ENCODE measurements at places on chromosomes 16 and 17. TPM values are rescaled to one million over a fixed set of nuclear protein-coding genes. Genes with fewer than 3 reads are reported as not detected.

DNA sequence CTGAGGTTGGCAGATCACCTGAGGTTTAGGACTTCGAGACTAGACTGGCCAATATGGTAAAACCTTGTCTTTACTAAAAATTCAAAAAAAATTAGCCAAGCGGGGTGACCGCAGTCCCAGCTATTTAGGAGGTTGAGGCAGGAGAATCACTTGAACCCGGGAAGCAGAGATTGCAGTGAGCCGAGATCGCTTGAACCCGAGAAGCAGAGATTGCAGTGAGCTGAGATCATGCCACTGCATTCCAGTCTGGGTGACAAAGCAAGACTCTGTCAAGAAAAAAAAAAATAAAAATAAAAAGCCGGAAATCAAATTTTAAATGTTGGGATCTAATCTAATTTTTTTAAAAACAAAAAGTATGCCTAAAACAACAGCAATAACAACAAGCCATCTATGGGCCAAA is 56.3 kb downstream of the ABCC1 start:
- DNase-seq = no peak
- H3K4me1 ChIP-seq = peaks cover 24% of the 10 kb centered on the region
- H3K27ac ChIP-seq = peak overlapping the region; percentile 48
- no peak overlapping the region for H3K4me3 ChIP-seq
- H3K36me3 ChIP-seq = peaks cover 10% of the 10 kb centered on the region

Gene RSPRY1
- 76.8 TPM for total RNA-seq

Gene CD19
- total RNA-seq = not detected

DNA sequence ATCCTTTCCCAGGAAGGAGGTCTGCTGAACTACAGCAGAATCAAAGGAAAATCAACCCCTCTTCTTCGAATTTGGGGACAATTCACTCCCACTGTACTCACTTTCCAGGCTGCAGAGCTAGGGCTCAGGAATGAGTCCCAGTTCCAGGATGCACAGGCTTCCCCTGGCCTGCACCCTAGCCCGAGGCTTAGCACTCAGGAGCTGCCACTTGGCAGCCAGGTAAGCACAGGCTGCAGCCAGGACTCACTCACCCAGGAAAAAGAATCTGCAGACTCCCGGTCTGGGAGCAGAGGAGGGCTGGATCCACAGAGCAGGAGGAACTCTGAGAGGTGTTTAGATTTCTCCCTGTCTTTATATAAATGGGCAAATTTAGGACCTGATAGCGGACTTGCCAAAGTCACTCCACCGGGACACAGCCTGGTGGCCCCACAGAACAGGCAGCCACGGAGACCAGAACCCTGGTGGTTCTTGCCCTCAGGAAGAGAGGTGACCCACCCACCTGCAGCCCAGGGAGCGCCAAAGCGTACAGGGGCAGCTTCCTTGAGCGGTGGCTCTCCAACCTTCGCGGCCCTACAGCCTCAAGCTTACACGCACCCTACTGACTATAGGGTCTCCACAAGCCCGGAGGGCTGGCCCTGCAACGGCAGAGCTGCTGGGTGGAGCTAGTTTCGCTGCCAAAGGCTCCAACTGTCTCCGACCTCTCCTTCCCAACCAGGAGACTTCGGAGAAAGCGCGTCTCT is 4.8 kb downstream of the CBLN1 start:
- H3K36me3 ChIP-seq = no peaks in the 10 kb centered on the region
- no peak overlapping the region for H3K4me3 ChIP-seq
- H3K4me1 ChIP-seq = no peaks in the 10 kb centered on the region

- DNase-seq = no peak
- no peak overlapping the region for H3K4me3 ChIP-seq
- peaks cover 13% of the 10 kb centered on the region for H3K4me1 ChIP-seq
- H3K27me3 ChIP-seq = no peaks in the 10 kb centered on the region
- no peak overlapping the region for H3K27ac ChIP-seq
Observed at GRCh38 chr16:14428043-14428442, 202.0 kb downstream of the PARN start.

Data from astrocyte (in vitro differentiated cells and primary cell).